ENCODE measurements at places on chromosomes 2 and 18.

- no peak for DNase-seq
These were observed 46.5 kb downstream of the KCNIP3 start for GRCh38 chr2:95343429-95344214.

GRCh38 chr18:26840965-26841364 is 24.5 kb downstream of the AQP4 start:
- no peak for DNase-seq

DNA sequence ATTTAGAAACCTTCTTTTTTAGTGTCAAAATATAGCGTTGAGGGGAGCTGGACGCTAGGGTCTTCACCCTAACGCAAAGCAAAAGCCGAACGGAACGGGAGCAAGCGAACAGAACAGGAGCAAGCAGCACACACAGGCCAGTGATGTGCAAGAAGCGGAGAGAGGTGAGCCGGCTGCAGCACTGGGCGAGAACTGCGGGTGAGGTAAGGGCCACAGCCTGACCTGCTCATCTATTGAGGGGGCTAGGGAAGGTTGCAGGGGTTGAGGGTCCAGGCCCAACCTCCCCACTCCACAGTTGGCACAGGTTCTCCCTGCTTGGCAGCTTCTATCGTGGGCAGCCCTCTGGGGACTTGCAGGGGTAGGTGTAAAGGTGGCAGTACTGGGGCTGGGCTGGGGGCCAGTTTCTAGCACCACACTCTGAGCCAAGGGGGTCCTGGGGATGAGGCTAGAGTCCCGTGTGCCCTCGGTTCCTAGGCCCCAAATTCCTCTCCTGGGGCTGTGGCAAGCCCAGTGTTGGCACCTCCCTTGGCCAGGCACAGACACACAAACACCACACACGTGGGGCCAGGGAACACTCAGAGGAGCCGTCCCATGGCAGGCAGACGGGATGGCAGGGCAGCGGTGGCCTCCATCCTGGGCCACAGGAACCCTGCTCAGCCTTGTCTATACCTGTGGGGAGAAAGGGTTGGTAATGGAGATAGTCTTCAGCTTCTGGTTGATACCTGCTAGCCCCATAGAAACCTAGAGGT is 1.2 kb upstream of the ABCB6 start:
- DNase-seq, result no peak

DNA sequence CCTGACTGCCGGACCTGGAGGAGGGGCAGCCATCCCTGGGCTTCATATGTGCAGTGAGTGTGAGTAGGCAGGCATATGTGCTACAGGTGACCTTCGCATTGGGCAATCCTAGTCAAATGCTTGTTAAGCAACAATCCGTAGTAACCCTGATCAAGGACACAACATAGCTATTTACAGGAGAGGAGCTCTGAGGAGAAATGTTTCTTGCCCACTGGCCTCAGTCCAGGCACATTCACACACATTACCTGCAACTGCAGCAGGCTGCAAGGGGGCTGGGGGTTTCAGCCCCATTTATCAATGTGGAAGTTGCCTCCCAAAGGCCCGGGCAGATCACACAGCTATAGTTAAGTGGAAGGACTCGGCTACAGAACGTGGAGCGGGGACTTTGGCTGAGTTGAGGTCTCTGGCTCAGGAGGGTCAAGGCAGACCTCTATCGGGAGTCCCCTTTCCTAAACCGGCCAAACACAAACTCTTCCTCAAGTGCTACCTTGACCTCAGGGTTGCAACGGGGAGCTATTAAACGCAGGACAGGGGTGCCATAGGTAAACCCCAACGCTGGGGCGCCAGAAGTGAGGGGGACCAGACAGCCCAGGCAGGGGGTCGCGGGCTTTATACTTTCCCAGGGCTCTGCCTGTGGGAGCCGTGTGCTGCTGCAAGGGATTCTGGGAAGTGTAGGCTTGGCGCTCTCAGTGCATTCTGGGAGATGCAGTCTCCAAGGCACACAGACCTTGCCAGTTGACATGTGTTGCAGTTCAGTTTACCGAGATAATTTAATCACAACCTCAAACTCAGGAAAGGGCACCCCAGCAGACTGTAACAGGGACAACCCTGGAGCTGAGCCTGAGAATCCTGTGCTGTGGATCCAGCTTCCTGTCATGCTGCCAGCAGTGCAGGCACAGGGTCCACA is 9.4 kb downstream of the KHK start:
- no peak for DNase-seq

GRCh38 chr2:60629305-60629662 is 75.8 kb upstream of the BCL11A start:
- no peak for DNase-seq

DNA sequence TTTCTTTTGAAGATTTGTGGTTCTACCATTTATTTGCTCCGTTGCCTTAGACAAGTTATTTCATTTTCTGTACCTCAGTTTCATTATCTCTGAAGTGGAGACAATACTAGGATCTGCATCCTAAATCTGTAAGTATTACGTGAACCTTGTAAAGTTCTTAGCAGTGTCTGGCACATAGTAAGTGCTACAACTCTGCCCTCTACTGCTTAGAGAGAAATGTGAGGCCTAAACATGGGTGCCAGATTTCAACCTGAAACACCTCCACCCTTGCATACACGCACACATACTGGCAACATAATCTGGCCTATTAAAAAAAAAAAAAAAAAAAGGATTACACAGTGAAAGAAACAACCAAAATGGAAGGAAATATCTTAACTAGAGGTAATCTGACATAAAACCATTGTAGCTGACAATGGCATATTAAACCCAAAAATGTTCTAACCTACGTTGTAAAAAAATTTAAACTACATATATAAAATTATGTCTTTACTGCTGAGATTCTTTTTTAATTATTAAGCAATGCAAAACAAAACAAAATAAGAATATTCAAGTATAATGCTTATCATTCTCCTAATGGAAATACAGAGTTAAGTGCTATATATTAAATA is 132.6 kb downstream of the MAP2 start:
- no peak for DNase-seq
